Cardiac muscle cell (in vitro differentiated cells and primary cell): ENCODE measurements at places on chromosomes 2 and 18. TPM values are rescaled to one million over a fixed set of nuclear protein-coding genes. Genes with fewer than 3 reads are reported as not detected.
A peak's percentile ranks its signal among the peaks of the same experiment; 100 is the strongest.

GRCh38 chr2:8159966-8160603, 521.8 kb upstream of the ID2 start:
- DNase-seq = no peak
- no peaks in the 10 kb centered on the region for H3K27me3 ChIP-seq
- no peaks in the 10 kb centered on the region for H3K36me3 ChIP-seq
- H3K27ac ChIP-seq = peak overlapping the region; percentile 39

MALL gene
- total RNA-seq = 0.21 TPM in 1 of 2 replicates, not detected in the other

XIRP2 gene
- total RNA-seq = 0.51 and 0.53 TPM in 2 replicates

- no peak overlapping the region for H3K27ac ChIP-seq
- H3K36me3 ChIP-seq = no peaks in the 10 kb centered on the region
- no peak for DNase-seq
- no peaks in the 10 kb centered on the region for H3K4me1 ChIP-seq
- no peak overlapping the region for H3K4me3 ChIP-seq
These were observed 14.9 kb upstream of the GALR1 start for GRCh38 chr18:77234504-77235365.

GRCh38 chr18:24543795-24544498, 83.5 kb downstream of the HRH4 start:
- no peak overlapping the region for H3K4me3 ChIP-seq
- H3K27me3 ChIP-seq = no peaks in the 10 kb centered on the region
- DNase-seq = peak; percentile 61
- H3K4me1 ChIP-seq = no peaks in the 10 kb centered on the region

DNA sequence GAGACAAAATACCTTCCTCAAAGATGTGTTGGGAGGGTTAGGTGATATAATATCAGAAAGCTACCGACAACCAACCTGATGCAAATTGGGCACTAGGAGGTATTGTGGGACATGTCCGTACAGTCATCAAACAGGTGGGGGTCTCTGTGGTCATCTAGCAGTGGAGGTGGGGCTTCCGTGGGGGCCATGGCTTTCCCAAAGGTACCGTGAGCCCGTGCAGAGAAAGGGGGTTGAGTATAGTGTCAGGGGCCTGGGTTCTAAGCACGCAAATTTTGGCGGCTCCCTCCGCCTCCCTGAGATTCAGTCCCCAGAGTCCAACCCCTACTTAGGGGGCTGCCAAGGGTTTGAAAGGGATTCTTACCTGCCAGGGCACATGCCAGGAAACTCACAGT, 32.6 kb downstream of the HJURP start:
- H3K27me3 ChIP-seq = no peaks in the 10 kb centered on the region
- H3K4me1 ChIP-seq = no peaks in the 10 kb centered on the region
- no peak for DNase-seq
- H3K36me3 ChIP-seq = no peaks in the 10 kb centered on the region
- no peak overlapping the region for H3K4me3 ChIP-seq
